Activated naive CD8-positive, alpha-beta T cell treated with anti-CD3 and anti-CD28 coated beads for 36 hours (primary cell): ENCODE measurements at places on chromosomes 3 and 15. TPM values are rescaled to one million over a fixed set of nuclear protein-coding genes. Genes with fewer than 3 reads are reported as not detected.

DNA sequence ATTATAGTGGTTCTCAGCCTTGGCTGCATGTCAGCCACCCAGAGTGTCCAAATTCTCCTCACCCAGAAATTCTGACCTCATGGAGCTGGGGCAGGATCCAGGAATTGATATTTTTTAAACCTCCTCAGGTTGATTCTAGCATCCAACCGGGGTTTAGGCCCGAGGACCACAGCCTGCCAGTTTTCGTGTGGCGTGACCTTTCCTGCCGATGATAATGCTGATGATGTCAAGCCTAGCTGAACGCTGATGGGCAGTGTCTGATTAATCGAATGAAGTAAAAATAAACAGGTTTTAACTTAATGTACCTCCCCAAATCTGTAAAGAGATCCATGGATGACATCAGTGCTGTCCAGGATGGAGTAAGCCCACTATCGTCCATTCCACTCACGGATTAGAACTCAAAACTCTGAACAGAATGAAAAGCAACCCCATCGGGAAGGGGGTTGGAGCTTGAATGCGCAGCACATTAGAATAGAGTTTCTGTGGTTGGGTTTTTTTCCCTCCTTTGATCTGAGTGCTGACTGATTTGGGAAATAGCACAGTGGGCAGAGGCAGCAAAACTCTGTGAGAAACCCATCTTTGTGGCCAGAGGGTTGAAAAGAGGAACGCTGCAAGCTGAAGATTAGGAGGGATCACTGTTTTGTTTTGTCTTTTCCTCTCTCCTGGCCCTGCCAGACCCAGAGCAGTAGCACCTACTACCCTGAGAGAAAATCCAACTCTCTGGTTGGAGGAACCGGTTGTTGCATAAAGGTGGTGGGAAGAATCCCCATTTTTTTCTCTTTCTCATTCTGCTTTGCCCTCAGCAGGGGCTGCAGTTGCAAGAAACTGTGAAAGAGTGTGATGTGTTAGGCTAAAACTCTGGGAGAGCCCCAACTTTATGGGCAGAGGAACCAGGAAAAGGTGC, 153.9 kb downstream of the APBA2 start:
- DNase-seq, result peak; percentile 39
- H3K27me3 ChIP-seq, result no peaks in the 10 kb centered on the region
- H3K27ac ChIP-seq, result peak overlapping the region; percentile 54
- peaks cover 79% of the 10 kb centered on the region for H3K4me1 ChIP-seq

GRCh38 chr15:93664213-93664956, 567.0 kb upstream of the MCTP2 start:
- no peak overlapping the region for H3K4me3 ChIP-seq
- H3K27ac ChIP-seq, result no peak overlapping the region
- no peak for DNase-seq
- H3K27me3 ChIP-seq, result peaks cover 7% of the 10 kb centered on the region

DNA sequence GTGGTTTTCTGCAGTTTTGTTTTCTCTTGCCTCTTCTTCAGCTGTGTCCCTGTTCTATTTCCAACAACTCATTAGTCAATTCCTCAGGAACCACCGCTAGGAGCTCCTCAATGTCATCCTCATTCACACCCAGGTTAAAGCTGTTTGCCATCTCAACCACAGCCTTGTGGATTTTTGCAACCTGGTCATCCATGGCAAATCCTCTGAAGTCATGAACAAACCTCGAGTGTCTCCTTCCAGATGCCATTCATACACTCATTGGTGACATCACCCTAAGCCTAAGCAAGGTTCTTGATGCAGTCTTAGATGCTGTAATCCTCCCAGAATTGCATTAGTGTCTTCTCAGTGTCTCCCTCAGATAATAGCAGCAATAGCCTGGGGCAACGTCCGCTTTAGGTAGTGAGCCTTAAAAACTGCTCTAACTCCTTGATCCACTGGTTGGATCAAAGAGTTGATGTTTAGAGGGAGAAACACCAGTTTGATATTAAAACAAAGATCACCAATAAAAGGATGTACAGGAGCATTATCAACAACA, 31.5 kb upstream of the ZNF502 start:
- H3K36me3 ChIP-seq, result peaks cover 55% of the 10 kb centered on the region
- no peaks in the 10 kb centered on the region for H3K27me3 ChIP-seq
- DNase-seq, result no peak

DNA sequence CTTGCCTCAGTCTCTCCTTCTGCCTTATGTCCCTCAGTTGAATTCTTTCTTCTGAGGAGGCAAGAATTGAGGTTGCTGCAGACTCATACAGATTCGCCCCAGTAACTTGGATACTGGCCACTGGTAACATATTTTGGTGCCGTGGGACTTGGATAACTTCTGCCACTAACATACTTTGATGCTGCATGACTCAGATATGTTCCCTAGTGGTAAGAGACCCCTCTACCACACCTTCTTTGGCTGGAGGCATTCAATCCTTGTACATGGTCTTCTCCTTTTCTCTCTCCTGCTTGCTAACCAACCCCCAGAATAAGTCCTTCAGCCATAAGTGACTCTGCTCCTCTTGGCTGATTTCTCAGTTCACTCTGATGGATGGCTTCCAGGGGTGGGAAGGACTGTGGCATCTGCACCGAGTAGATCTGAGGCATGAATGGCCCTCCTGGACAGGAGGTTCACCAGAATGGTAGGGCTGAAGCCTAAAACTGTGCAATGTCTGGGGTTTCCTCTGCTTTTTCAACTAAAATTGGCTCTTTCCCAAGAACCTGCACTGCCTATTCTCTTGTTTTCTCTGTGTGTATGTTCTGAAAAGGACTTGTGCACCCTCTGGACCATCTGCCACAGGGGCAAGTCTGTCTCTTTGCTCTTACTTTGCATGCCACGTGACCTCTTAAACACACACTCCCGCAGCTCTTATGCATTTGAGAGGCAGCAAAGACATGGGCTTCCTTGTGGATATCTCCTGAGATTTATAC, 55.5 kb upstream of the FSTL1 start:
- DNase-seq, result no peak
- H3K4me1 ChIP-seq, result no peaks in the 10 kb centered on the region
- H3K27me3 ChIP-seq, result peaks cover 41% of the 10 kb centered on the region
- no peak overlapping the region for H3K4me3 ChIP-seq
- H3K27ac ChIP-seq, result no peak overlapping the region

DNA sequence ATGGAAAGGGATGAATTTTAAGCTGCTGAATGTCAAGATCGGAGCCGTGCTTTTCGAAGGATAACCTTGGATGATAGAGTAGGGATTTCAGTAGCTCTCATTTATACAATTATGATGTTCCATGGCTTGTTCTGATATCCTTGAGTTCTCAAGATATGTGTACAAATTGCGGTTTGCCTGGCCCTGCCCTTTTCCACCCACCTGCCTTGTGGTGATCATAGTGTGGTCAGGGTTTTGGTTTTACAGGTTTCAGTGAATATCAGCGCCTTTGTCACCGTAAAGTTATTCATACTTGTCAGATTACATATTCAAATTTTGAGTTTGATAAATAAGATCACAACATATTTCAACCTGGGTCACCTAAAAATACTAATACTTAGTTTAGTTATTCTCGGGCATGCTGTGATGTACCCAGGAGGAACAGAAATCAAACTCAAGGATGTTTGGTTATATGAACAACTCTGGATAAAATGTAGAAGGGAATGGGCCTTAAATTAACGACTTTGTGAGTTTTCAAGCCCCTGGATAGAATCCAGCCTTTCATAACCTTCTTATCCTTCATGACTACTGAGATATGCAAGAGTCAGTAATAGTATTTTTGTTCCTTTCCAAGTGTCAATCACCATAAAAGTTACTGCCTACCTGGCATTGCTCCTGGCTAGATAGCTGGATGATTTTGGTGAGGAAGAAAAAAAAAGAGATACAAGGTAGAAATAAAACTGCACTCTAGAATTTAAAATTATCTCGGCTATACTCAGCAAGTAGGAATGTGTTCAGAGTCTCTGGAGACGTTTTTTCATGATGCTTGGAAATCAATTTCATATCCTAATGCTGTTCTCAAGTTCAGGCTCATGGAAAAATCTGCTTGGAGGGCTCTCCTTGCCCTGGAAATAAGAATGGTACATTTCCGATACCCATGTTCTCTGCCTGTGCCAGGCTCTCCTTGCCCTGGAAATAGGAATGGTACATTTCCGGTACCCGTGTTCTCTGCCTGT, 209.2 kb upstream of the TPRG1 start:
- DNase-seq, result peak; percentile 19
- H3K27ac ChIP-seq, result no peak overlapping the region
- H3K27me3 ChIP-seq, result peaks cover 16% of the 10 kb centered on the region
- H3K36me3 ChIP-seq, result no peaks in the 10 kb centered on the region
- peaks cover 19% of the 10 kb centered on the region for H3K4me1 ChIP-seq

GRCh38 chr3:59832702-59833101, 782.9 kb upstream of the CFAP20DC start:
- no peak for DNase-seq
- H3K4me3 ChIP-seq, result no peak overlapping the region
- no peak overlapping the region for H3K27ac ChIP-seq
- no peaks in the 10 kb centered on the region for H3K27me3 ChIP-seq
- peaks cover 5% of the 10 kb centered on the region for H3K36me3 ChIP-seq

GRCh38 chr15:96047255-96047931, 283.1 kb upstream of the NR2F2 start:
- DNase-seq, result no peak
- no peak overlapping the region for H3K4me3 ChIP-seq
- H3K36me3 ChIP-seq, result no peaks in the 10 kb centered on the region
- peaks cover 77% of the 10 kb centered on the region for H3K27me3 ChIP-seq
- H3K27ac ChIP-seq, result no peak overlapping the region

GRCh38 chr3:82416349-82416748, 654.9 kb upstream of the GBE1 start:
- no peaks in the 10 kb centered on the region for H3K27me3 ChIP-seq
- no peak overlapping the region for H3K27ac ChIP-seq
- H3K36me3 ChIP-seq, result no peaks in the 10 kb centered on the region

GRCh38 chr15:26178640-26179220, 315.6 kb upstream of the ATP10A start:
- DNase-seq, result no peak
- H3K27me3 ChIP-seq, result peaks cover 7% of the 10 kb centered on the region
- no peak overlapping the region for H3K4me3 ChIP-seq
- no peaks in the 10 kb centered on the region for H3K36me3 ChIP-seq
- H3K27ac ChIP-seq, result no peak overlapping the region

DNA sequence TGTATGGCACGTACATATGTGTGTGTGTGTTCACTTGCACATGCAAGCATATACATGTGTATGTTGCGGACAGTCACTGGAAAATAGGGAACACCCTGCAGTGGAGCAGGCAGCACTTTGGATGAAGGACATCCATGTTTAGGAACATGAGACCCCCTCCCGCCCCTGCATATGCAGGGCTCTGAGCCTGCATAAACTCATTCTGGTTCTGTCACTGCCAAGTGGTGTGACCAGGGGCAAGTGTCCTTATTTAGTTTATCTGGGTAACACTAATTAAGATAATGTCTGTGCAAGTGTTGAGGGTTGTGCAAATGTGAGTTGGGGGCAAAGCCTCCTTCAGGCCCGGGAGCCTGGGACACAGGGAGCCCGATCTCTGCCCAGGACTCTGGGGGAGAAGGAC, 105.7 kb downstream of the CORO2B start:
- no peaks in the 10 kb centered on the region for H3K27me3 ChIP-seq
- DNase-seq, result no peak
- H3K36me3 ChIP-seq, result no peaks in the 10 kb centered on the region
- H3K4me1 ChIP-seq, result no peaks in the 10 kb centered on the region
- H3K27ac ChIP-seq, result no peak overlapping the region

- H3K27me3 ChIP-seq, result no peaks in the 10 kb centered on the region
- H3K36me3 ChIP-seq, result peaks cover 2% of the 10 kb centered on the region
- H3K27ac ChIP-seq, result peak overlapping the region; percentile 23
- DNase-seq, result no peak
- H3K4me3 ChIP-seq, result peak overlapping the region; percentile 94
Observed at GRCh38 chr15:40306908-40307307, 827 bp downstream of the PLCB2 start.

GRCh38 chr3:54507876-54508460, 385.6 kb downstream of the CACNA2D3 start:
- DNase-seq, result no peak
- no peak overlapping the region for H3K27ac ChIP-seq
- no peak overlapping the region for H3K4me3 ChIP-seq
- H3K4me1 ChIP-seq, result no peaks in the 10 kb centered on the region

DNA sequence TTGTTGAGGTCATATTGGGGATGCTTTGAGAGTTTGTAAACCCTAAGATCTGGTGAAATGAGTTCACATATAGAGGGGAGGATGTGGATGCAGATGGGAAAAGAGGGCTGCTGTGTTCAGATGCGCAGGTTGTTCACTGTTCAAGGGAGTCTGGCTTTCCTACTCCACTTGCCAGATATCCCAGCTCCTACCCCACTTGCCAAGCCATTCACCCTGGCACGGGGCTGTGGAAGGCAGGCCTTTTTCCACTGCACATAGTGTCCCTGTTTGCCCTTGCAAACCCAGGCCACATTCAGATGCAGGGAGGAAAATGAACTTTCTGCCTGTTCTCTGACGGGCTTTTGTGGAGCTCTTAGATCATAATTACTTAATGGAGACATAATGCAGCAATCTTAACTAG, 29.0 kb downstream of the CRABP1 start:
- no peak for DNase-seq
- H3K27ac ChIP-seq, result no peak overlapping the region
- H3K36me3 ChIP-seq, result no peaks in the 10 kb centered on the region
- H3K4me1 ChIP-seq, result no peaks in the 10 kb centered on the region

- H3K27ac ChIP-seq, result no peak overlapping the region
- H3K4me1 ChIP-seq, result no peaks in the 10 kb centered on the region
- peaks cover 21% of the 10 kb centered on the region for H3K27me3 ChIP-seq
Observed at GRCh38 chr15:80202641-80203360, 49.2 kb downstream of the CTXND1 start.

DNA sequence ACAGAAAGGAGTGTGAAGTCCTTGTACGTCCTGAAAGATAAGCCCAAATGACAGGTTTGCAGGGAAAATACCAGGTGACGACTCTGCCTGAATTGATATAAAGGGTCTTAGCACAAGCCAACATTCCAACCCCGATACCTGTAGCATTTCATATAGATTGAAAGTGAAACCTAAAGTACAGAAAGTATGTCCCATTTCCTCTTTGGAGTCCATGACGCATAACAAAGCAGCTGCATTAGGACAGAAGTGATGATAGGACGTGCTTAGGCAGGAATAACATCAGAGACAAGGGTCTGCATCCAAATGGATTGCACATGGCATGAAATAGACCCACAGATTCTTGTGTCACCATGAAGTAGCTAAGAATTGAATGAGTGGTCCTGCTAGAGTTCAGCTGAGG, 187.0 kb upstream of the ROBO1 start:
- DNase-seq, result no peak
- H3K27ac ChIP-seq, result no peak overlapping the region
- no peaks in the 10 kb centered on the region for H3K36me3 ChIP-seq
- H3K27me3 ChIP-seq, result no peaks in the 10 kb centered on the region
- H3K4me3 ChIP-seq, result no peak overlapping the region

Gene PRKAR2A
- total RNA-seq, result 42.8 TPM

Gene STAC
- total RNA-seq, result not detected

Gene CAND2
- 2.4 TPM for total RNA-seq

Gene ZNF148
- total RNA-seq, result 34.3 TPM

Gene CDHR4
- not detected for total RNA-seq

Gene ATP10A
- 23.9 TPM for total RNA-seq

Gene UROC1
- not detected for total RNA-seq

Gene ACTL6A
- 95.7 TPM for total RNA-seq
